ENCODE measurements at places on chromosomes 16 and 17. TPM values are rescaled to one million over a fixed set of nuclear protein-coding genes. Genes with fewer than 3 reads are reported as not detected.

The RDM1 gene
- total RNA-seq: not detected

The ATP2C2 gene
- not detected for total RNA-seq

The PITPNM3 gene
- 1.2 TPM for total RNA-seq

The SHCBP1 gene
- 3.0 TPM for total RNA-seq

The MPHOSPH6 gene
- total RNA-seq: 14.2 TPM

The PSMB3 gene
- 131 TPM for total RNA-seq

The C16orf92 gene
- not detected for total RNA-seq

The TMC5 gene
- total RNA-seq: not detected

The TBC1D26 gene
- total RNA-seq: not detected

The FKBP10 gene
- total RNA-seq: 395 TPM

The SLC5A11 gene
- total RNA-seq: 1.8 TPM

The FOXL1 gene
- total RNA-seq: 2.7 TPM

The FN3K gene
- 0.68 TPM for total RNA-seq

The SLC4A1 gene
- total RNA-seq: not detected

The TUBB3 gene
- total RNA-seq: 63.9 TPM

The OR1D2 gene
- total RNA-seq: not detected

The C16orf82 gene
- not detected for total RNA-seq

The TBC1D3I gene
- not detected for total RNA-seq

The HOXB5 gene
- total RNA-seq: not detected

The YWHAE gene
- 599 TPM for total RNA-seq

The OR1A2 gene
- total RNA-seq: not detected

The KRTAP3-2 gene
- not detected for total RNA-seq

The C17orf78 gene
- not detected for total RNA-seq

The HOXB13 gene
- not detected for total RNA-seq

The KCNG4 gene
- not detected for total RNA-seq

The CPHXL2 gene
- not detected for total RNA-seq

The C16orf74 gene
- 2.2 TPM for total RNA-seq

The ZNF385C gene
- not detected for total RNA-seq

The CARD14 gene
- total RNA-seq: 0.15 TPM

The HCFC1R1 gene
- 21.2 TPM for total RNA-seq

The DNAAF1 gene
- not detected for total RNA-seq

The MPV17L gene
- 0.62 TPM for total RNA-seq

The ADAMTS18 gene
- total RNA-seq: not detected
